ENCODE measurements at places on chromosomes 6 and 20. TPM values are rescaled to one million over a fixed set of nuclear protein-coding genes. Genes with fewer than 3 reads are reported as not detected.

- no peak for DNase-seq
Measured at GRCh38 chr6:168333491-168333890, 13.9 kb upstream of the DACT2 start.

- DNase-seq, result no peak
Measured at GRCh38 chr6:37515712-37516075, 16.0 kb upstream of the CCDC167 start.

DNA sequence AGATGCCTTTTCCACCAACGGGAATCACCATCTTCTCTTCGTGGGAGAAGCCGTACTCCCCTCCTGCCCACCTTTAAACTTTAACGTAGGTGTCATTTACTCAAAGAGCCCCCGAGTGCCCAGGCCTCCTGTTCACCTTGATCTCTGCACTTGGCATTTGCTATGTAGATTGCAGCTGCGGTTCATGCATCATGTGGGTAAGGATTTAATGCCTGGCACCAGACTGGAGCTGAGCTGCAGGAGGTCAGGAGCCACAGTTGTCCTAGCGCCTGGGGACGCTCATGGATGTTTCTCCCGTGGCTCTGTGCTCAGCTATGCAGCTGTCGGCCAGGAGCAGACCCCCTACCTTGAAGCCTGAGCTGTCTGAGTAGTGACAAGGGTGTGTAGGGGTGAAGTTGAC lies 133.7 kb downstream of the CDH4 start:
- DNase-seq, result peak; percentile 21

DNA sequence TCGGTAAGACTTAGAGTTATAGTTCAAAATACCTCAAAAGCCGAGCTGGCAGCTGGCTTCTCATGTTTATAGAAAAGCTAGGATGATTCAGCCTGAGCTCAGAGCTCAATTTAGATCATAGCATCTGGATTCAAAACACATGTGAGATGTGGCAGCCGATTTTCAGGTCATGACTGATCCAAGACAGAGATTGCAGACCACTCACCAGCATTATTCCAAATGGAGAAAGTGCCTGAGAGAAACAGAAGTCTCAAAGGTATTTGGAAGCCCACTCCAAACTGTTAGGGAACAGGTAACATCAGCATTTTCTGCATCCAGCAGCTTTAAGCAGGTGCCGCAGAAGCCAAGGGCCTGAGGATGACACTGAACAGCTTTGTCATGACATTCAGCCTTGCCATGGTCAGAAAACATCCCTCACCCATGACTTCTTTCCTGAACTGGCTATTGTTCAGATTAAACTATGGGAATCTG lies 102.2 kb downstream of the BACH2 start:
- DNase-seq, result peak; percentile 66

Gene SEL1L2
- total RNA-seq, result not detected

Gene PBOV1
- total RNA-seq, result not detected

GRCh38 chr20:61307686-61308476 lies 55.8 kb downstream of the CDH4 start:
- DNase-seq, result no peak

DNA sequence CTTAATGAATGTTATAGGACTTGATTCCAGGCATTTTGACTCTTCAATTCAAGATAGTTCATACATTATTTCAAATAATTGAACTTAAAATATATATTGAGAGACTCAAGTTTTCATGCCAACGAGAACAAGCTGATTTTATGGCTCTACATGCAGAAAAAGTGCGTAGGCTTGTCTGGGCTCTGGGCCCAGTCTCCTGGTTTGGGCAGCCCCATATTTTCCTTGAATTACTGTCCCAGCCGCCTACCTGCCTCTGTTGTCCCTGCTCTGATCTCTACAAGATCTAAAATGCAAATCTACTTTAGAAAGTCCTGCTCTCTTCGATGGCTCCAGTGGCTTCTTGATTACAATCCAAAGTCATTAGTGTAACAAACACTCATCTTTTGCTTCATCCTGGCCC lies 537.4 kb upstream of the CHD6 start:
- no peak for DNase-seq

DNA sequence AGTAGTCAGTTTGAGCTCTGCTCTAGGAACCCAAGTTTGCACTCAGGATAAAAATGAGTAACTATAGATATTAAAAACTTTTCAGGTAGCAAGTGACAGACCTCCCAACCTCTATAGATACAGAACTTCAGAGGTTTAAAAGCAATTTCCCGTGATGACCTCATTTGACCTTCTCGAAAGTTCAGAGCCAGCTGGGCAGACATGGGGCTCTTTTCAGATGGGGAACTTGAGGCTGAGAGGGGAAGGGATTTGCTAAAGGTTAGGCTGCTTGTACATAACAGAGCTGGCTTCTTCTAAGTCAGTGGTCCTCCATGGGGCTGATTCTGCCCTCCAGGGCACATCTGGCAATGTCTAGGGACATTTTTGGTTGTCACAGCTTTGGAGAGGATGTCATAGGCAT lies 58.8 kb upstream of the ZNF831 start:
- no peak for DNase-seq

Gene ZBTB2
- total RNA-seq, result 10.0 TPM

Gene REPS1
- total RNA-seq, result 26.1 TPM

Measured in myocyte (in vitro differentiated cells).